ENCODE measurements at places on chromosomes 7 and 10. TPM values are rescaled to one million over a fixed set of nuclear protein-coding genes. Genes with fewer than 3 reads are reported as not detected.

Gene NRCAM
- total RNA-seq = 0.64 TPM

Gene GIMAP1
- total RNA-seq = not detected

Gene NUTM2E
- 0.24 TPM for total RNA-seq

Gene MRLN
- total RNA-seq = not detected

Gene JAZF1
- total RNA-seq = 1.2 TPM

Gene AKR1E2
- total RNA-seq = 29.2 TPM

Gene CLRN3
- not detected for total RNA-seq

Gene TDRD1
- 1.4 TPM for total RNA-seq

Gene POLR2J2
- total RNA-seq = 0.43 TPM

Gene GOT1
- total RNA-seq = 60.3 TPM

Gene CPA2
- not detected for total RNA-seq

Gene MAP3K8
- total RNA-seq = 5.1 TPM

Gene RARRES2
- total RNA-seq = 9.2 TPM
